Heart right ventricle (tissue), 16 donors: ENCODE measurements at places on chromosomes 1 and 21.

GRCh38 chr1:1022302-1023009 lies 2.5 kb downstream of the AGRN start:
- DNase-seq = no peak

DNA sequence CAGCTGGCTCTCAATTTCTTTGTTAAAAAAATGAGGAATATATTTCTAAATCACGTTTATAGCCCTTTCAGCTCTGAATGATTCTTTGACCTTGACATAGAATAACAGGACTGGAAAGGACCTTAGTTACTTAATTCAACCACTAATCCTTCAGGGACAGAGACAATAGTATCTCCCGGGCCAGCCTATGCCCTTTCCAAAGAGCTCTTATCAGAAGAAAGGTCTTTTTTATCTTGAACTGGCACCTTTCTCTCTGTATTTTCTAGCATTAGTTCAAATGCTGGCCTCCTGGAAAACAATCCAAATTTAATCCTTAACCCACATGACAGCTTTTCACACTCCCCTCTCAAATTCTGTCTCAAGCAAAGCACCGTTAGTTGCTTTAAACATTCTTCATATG lies 44.8 kb upstream of the FBXO28 start:
- no peak for DNase-seq

GRCh38 chr1:197062692-197063091 lies 4.4 kb downstream of the F13B start:
- no peak for DNase-seq

GRCh38 chr1:203649551-203649998 lies 22.9 kb downstream of the ATP2B4 start:
- DNase-seq = no peak

DNA sequence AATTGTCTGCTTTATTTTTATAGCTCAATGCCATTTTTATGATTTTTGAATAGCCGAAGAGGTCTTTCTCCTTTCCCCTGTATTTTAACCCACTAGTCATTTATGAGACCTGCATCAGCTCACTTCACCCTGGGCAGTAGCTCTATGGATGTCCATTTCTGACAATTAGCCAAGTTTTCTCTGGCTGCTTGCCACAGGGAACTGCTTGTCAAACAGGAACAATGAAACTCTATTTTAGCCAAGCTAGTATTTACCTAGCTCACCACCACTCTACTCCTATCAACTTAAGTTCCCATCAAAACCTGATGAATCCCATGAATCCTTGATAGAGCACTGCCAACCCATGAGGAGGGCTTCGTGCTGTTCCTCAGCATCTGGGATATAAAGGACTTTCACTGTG lies 406.7 kb downstream of the RWDD3 start:
- no peak for DNase-seq

- DNase-seq = no peak
Observed at GRCh38 chr1:115220340-115221270, 117.4 kb downstream of the NGF start.

- DNase-seq = no peak
Observed at GRCh38 chr1:117181630-117182041, 29.1 kb downstream of the VTCN1 start.

DNA sequence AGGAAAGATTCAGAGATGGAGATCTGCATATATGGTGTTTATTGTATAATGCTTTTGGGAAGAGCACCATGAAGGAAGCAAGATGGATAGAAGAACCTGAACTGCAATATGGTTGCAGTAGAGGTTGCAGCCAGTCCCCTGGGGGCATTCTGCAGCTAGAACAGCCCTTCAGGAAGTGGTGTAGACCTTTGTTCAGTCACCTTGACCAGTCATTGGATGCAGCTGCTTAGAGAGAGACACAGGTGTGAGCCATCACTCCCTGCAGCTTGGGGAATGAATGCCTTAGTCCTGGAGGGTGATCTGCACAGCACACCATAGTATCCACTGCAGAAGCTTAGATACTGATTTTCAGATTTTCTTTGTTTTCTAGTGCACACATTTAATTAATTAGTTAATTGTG lies 42.3 kb downstream of the NEK7 start:
- no peak for DNase-seq

DNA sequence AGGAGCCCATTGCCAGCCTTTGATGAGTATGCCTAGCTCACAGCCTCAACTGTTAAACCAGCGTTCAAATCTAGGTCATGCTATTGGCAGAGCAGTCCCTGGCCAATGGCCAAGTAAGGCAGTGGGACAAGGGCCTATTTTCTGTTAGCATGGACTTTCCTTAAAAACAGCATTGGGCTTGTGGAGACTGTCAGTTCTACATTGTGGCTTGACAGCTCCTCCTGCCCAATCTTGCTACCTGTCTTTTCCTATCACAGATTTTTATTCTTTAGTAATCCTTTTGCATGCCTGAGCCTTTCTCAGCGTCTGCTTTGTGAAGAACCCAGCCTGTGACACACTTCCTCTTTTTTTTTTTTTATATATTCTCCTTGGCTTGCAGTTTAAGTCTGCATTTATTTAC lies 56.4 kb downstream of the DIP2A start:
- peak; percentile 62 for DNase-seq

DNA sequence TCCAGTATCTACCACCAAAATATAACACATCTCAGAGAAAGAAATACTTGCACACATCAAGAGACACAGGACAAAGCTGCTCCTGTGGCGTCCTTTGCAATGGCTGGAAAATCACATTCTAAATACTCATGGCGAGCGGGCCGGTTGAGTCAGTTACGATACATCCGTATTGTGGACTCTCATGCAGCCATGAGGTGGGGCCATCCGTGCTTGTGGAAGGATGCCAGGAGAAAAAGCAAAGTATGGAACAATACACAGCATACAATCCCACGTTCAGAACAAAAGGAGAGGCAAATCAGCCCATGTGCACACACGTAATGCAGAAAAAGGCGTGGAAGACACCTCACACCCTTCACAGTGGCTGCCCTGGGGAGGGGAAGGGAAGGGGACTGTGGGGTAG lies 13.1 kb downstream of the ATP13A2 start:
- DNase-seq = no peak

DNA sequence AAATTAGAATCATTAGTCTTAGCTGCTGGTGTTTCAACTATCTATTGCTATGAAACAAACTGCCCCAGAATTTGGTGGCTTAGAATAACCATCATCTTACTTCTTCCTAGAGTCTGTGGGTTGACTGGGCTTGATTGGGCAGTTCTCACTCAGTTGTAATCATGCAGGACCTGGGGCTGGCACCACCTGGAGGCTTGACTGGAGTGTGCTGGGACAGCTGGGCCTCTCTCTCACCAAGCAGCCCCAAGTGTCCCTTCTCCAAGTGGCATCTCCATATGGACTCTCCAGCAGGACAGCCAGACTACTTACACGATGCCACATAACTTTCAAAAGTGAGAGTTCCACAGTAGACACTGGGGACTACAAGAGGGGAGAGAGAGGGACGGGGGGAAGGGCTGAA lies 140.3 kb upstream of the ATP1B1 start:
- no peak for DNase-seq

- DNase-seq = no peak
Observed at GRCh38 chr1:156862584-156862983, 1.9 kb downstream of the NTRK1 start.

GRCh38 chr1:85339089-85339488 lies 62.7 kb upstream of the BCL10 start:
- no peak for DNase-seq

- DNase-seq = no peak
Observed at GRCh38 chr1:245807954-245808719, 653.4 kb downstream of the KIF26B start.

GRCh38 chr1:24071941-24072340 lies 40.0 kb downstream of the MYOM3 start:
- DNase-seq = no peak

- DNase-seq = peak; percentile 73
Observed at GRCh38 chr1:236066828-236067386, 2.0 kb upstream of the NID1 start.

DNA sequence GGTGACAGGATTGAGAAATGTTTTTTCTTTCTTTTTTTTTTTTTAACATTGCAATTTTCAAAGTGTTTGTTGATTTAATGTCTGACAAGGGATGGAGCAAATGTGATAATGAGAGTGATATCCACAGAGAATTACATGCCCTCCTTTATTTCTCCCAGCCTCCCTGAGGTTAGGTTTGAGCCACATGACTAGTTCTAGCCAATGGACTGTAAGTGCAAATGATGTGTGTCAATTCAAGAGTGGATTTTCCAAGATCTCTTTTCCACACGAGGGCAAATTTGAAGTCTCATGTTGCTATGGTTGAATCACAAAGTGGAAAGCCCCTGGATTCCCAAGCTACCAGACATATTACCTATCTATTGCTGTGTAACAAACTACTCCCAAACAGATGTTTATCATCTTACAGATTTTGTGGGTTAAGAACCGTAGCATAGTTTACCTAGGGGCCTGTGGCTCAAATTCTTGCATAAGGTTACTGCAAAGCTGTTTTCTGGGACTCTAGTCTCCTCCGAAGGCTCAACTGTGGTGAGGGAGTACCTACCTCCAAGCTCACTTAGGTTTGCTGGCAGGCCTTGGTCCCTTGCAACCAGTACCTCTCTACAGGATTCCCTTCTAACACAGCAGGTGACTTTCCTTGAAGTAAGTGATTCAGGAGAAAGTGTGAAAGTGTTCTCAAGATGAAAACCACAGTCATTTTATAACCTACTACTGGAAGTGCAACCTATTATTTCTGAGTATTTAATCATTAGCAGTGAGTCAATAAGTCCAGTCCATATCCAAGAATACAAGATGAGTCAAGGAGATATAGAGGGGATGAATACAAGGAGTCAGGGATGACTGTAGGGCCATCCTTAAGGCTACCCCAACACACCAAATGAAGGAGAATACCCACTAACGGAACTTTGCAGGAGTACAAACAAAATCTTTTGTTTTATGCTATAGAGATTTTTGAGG lies 533.6 kb downstream of the PTPRC start:
- no peak for DNase-seq

DNA sequence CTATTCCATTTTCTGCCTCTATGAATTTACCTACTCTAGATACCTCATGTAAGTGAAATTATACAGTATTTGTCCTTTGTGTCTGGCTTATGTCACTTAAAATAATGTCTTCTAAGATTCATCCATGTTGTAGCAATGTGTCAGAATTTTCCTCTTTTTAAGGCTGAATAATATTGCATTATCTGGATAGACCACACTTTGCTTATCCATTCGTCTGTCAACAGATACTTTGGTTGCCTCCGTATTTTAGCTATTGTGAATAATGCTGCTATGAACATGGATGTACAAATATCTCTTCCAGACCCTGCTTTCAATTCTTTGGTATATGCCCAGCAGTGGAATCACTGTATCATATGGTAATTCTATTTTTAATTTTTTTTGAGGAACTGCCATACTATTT lies 10.1 kb upstream of the CCSAP start:
- DNase-seq = no peak

DNA sequence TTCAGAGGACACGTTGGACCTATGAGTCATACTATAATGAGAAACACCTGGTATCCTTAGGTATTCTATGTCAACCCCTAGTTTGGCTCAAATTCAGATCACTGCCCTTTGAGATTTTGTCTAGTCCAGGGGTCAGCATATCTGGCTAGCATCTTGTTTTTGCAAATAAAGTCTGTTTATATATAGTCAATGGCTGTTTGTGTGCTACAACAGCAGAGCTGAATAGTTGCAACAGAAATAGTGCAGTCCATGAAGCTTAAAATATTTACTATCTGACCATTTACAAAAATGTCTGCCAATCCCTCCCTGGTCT lies 48.5 kb upstream of the EDEM3 start:
- no peak for DNase-seq

DNA sequence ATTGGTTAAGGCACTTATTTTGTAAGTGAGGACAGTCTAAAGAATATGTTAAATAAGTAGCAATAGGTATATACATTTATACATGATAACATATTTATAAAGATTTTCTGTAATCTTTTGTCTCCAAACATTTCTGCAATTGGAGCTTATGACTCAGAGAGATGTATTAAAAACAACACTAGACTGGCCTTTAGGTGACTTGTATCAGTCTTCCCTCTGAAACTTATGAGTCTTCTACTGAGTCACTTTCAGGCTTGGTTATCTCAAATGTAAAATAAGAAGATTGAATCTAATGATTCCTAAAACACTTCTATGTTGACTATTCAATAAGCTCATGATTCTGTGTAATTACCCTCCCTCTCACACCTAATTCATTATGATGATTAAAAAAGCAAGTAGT lies 672.6 kb upstream of the NEGR1 start:
- no peak for DNase-seq

DNA sequence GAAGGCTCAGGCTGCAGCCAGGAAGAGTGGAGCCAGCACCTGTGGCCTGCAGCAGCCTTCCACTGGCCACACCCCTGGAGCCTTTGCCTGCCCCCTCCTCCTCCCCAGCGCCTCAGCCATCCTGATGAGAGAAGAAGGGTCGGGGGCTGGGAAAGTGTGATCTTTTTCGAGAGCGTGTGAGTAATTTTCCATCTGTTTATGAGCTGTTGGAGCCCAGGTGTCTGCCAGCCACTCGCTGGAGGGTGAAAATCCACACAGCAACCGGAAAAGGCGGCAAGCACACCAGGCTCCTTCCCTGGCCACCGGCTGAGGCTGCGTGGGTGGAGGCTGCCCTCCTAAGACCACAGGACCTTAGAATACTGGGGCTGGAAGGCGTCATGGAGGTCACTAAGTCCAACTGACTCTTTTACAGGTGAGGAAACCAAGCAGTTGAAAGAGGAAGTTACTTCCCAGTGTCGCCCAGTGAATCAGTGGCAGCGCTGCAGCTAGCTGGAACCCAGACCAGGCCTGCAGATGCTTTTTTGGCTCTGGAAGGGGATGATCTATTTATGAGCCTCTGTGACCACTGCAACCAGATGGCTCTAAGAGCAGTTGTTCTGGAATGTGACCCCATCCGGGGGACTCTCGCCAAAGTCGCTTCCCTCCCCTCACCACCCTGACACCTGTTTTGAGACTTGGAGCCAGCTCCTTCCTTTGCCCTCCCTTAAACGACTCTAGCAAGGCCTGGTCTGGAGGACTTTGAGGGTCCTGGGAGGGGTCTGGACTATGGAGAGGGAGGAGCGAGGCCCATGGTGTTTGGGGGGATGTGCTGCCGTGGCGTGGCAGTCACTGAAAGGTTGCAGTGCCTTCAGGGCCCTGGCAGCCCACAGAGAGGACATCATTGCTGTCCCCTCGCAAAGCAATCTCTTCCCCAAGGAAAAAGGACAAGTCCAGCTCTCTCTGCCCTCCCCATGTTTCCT lies 54.5 kb downstream of the LGR6 start:
- no peak for DNase-seq

DNA sequence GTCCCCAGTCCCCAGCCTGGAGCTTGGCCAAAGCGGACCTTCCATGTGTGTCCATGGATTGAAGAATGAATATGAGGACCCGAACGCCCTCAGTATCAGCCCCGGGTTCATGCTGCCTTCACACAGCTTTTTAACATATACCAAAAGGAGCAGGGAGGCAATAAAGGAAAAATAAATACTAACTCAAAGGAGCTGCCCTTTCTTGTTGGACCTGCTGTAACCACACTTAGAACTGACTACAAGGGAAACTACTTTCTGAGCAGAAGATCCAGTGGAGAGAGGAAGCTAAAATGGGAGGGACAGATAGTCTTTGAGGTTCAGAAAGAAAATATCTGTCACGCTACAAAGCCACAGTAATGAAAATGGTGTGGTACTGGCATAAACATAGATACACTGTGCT lies 48.6 kb downstream of the CNN3 start:
- DNase-seq = no peak

- DNase-seq = no peak
Observed at GRCh38 chr1:96357141-96357765, 364.3 kb upstream of the PTBP2 start.

GRCh38 chr1:83593073-83593472 lies 405.9 kb downstream of the TTLL7 start:
- DNase-seq = no peak
